ENCODE measurements at places on chromosomes 11 and 22. TPM values are rescaled to one million over a fixed set of nuclear protein-coding genes. Genes with fewer than 3 reads are reported as not detected.

Gene RASD2
- under 0.01 TPM for total RNA-seq

Gene IL10RA
- total RNA-seq: not detected

Gene SMTNL1
- not detected for total RNA-seq

Gene KDELR3
- 109 TPM for total RNA-seq

Gene FSHB
- not detected for total RNA-seq

Gene GLB1L2
- 0.18 TPM for total RNA-seq

Gene SELENOO
- total RNA-seq: 19.9 TPM

Gene OR8D1
- total RNA-seq: not detected

Gene BACE1
- total RNA-seq: 18.1 TPM

Gene HBB
- total RNA-seq: not detected

Gene C11orf87
- not detected for total RNA-seq

Gene MYO7A
- 0.09 TPM for total RNA-seq

Gene ARHGEF17
- 25.1 TPM for total RNA-seq

Gene AMBRA1
- 18.3 TPM for total RNA-seq

Gene BMAL1
- total RNA-seq: 9.2 TPM

Gene RDX
- 86.4 TPM for total RNA-seq

Gene OR8U1
- total RNA-seq: not detected

Gene ENTHD1
- not detected for total RNA-seq

Gene GLB1L3
- not detected for total RNA-seq

Gene OR10D3
- not detected for total RNA-seq

Gene APOA4
- total RNA-seq: not detected

Gene CASP1
- 29.3 TPM for total RNA-seq

Gene DERL3
- total RNA-seq: 0.14 TPM

Gene RSF1
- total RNA-seq: 41.8 TPM

Gene POU2F3
- not detected for total RNA-seq

Gene HPX
- 0.46 TPM for total RNA-seq

Gene SERGEF
- total RNA-seq: 32.7 TPM

Gene UPK2
- not detected for total RNA-seq

Gene SCUBE2
- 4.4 TPM for total RNA-seq

Gene LARGE2
- total RNA-seq: 0.09 TPM

Gene NPAS4
- total RNA-seq: not detected

Gene TCN2
- total RNA-seq: 2.0 TPM

Gene PKP3
- 1.6 TPM for total RNA-seq

Gene RAB39A
- not detected for total RNA-seq

Gene ROBO4
- 0.46 TPM for total RNA-seq

Gene DRD2
- not detected for total RNA-seq

Gene MTMR2
- 23.5 TPM for total RNA-seq

Gene SLC37A2
- total RNA-seq: 0.18 TPM

Gene OR8H1
- 0.14 TPM for total RNA-seq

Gene GLYATL1
- 0.57 TPM for total RNA-seq
